CD4-positive, alpha-beta T cell treated with Interleukin-21 for 1 hour (primary cell): ENCODE measurements at places on chromosomes 5 and 9.
A peak's percentile ranks its signal among the peaks of the same experiment; 100 is the strongest.

GRCh38 chr5:14414007-14414406 is 167.6 kb upstream of the OTULINL start:
- DNase-seq = peak; percentile 10

DNA sequence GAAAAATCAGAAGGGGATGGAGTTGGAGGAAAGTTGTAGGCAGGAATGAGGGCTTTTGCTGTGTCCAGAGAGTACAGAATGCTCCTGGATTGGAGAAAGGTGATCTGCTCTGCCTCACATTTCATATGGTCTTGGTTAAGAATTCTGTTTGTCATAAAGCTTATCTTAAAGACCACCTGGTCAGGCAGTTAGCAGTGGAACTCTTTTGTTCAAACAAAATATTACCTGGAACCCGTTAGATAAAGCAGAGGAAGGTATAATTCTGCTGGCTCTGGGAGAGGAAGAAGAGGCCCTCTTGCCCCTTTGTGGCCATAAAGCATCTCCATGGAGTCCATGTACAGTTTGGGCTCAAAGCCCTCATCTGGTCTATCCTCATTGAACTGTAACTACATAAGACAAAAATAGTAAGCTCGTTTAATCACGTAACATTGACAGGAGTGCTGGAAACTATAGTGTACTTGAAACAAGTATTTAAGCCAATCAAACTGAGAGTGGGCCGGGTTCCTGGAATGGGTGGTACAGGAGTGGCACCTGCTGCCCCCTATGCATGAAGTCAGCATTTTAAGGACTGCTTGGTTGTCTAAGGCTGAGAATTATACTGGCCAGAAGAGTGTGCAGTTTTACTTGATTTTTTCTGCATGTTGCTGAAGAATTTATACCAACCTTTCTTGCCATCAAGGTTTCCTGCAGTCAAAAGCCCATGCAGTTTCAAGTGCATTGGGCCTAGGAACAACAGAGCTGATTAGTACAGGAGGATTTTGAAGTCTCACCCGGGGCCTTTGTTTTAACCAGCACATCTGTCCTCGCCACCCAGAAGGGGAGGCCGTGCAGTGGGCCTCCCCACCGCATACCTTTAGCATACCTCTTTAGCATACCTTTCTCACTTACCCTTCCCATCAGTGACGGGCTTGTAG is 39.9 kb downstream of the STXBP1 start:
- DNase-seq = no peak

- DNase-seq = no peak
Observed at GRCh38 chr9:125701351-125701750, 5.7 kb downstream of the MAPKAP1 start.

DNA sequence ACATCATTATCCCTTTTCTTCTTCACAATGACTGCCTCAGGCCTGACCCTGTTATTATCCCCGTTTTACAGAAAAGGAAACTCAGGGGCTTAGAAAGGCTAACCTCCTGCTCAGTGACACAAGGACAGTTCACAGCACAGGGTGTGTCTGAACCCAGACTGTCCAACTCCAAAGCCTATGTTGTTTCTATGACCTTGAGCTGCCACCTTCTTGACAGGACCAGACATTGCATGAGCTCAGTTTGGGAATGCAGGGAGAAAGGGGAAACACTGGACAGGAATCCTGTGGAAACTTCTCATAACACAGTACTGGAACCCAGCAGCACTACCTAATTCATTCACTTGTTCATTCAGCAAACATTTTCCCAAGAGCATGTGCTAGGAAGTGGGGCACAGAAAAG is 472.8 kb downstream of the CDK5RAP2 start:
- no peak for DNase-seq

DNA sequence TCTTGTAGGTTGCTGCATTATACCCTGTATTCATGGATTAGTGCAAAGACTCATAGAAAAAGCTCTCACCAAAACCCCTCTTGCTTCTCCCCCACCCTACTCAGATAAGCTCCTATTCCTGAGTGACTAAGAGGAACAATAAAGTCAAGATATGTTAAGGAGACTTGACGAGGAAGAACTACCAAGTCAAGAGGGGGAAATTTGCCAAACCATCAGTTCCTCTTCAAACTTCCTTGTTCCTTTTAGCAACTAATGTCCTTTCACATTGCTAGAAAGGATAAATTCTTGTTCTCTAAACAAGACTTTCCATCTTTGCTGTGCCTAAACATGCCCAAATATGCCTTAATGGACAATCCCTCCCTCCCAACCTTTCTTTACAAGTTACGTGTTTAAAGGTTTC is 27.0 kb downstream of the CNOT8 start:
- DNase-seq = no peak

DNA sequence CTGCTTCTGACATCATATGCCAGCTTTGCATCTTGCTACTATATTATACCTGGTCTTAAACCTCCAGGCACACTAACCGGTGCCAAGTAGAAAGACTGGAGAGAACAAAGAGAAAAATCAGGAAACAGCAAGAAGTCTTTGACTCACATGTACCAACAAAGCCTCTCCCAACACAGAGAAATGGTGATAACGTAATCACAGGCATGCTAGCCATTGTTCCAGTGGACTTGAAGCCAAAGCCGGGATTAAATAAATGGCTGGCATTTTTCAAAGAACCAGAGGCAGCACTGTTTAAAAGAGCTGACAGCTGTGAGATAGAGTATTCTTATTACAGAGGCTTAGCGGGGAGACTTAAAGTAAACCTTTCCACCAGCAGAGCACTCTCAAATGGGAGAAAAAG is 148.4 kb upstream of the NFIL3 start:
- no peak for DNase-seq

GRCh38 chr9:18539203-18539693 is 65.3 kb downstream of the ADAMTSL1 start:
- DNase-seq = no peak

DNA sequence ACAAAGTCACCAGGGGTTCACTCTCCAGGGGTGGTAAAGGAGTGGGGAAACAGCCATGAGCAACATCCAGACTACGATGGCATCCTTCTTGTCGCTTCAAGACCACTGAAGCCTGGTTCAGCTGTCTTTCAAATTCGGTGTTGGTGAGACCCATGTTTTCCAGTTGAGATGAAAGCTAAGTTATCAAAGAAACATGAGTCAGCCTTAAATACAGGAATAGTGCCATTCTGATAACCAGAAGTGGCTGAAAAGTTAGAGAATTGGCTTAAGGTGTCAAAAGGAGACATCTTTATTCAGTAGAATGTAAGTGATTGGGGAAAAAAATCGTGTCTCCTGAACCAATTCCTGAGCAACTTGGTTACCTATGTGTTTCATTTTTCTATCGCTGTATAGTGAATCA is 7.0 kb upstream of the CARD19 start:
- no peak for DNase-seq

DNA sequence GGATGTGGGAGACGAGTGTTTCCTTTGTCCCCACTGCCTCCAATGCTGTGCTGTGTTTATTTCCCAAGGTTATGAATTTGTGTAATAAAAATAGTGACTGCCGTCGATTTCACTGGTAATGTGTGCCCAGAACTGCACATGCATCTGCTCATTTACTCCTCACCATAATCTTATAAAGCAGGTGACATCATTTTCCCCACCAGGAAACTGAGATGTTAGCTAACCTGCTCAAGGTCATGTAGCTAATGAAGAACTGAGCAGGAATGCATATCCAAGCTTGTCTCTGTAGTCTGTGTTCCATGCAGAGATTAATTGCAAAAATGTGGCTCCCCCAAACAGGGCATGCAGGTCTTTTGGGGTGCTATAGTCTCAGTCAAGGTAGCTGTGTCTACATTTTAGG is 224.4 kb downstream of the TENT4A start:
- no peak for DNase-seq

GRCh38 chr9:113219969-113220368 is 1.1 kb downstream of the FKBP15 start:
- peak; percentile 39 for DNase-seq

- DNase-seq = no peak
Observed at GRCh38 chr5:149561848-149562247, 10.6 kb upstream of the CSNK1A1 start.

DNA sequence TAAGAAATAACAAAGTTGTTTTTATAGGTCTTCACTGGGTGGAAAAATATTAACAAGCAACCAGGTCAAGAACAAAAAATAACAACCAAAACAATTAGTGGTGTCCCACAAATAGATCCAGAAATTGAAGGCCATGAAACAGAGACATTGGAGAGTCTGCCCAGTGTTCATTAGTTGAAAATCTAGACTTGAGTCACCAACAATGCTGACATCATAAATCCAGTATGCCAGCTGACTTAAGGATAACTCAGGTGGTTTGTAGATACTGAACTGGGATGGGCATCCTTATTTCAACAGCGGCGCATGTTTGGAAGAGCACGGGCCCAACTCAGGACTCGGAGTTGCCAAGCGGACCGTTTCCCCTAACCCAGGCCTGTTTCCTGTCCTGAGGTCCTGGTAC is 80.7 kb upstream of the TNFAIP8 start:
- DNase-seq = no peak

DNA sequence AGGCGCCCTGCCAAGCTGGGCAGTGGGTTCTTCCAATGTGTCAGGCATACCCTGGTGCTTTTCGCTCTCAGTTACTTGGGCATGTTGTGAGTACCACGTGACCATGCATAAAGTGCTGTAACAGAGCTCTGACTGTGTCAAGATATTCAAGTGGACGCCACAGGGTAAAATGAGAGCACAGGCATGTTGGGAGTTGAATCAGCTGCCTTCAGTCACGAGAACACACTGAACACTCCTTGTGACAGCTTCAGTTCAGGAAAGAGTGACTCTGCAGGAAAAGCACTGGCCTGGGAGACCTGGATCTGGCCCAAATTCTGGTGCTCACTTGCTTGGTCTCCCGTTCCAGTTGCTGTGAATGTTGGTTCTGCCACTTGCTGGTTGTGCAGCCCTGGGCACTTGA is 5.1 kb downstream of the MLANA start:
- no peak for DNase-seq

GRCh38 chr9:70495514-70495913 is 81.1 kb upstream of the KLF9 start:
- DNase-seq = no peak
